ENCODE measurements at places on chromosomes 13 and 19. TPM values are rescaled to one million over a fixed set of nuclear protein-coding genes. Genes with fewer than 3 reads are reported as not detected.

The MTUS2 gene
- total RNA-seq: 12.1 TPM

The FGF14 gene
- 4.6 TPM for total RNA-seq

The GNG7 gene
- total RNA-seq: 6.0 TPM

The POGLUT2 gene
- total RNA-seq: 9.2 TPM

DNA sequence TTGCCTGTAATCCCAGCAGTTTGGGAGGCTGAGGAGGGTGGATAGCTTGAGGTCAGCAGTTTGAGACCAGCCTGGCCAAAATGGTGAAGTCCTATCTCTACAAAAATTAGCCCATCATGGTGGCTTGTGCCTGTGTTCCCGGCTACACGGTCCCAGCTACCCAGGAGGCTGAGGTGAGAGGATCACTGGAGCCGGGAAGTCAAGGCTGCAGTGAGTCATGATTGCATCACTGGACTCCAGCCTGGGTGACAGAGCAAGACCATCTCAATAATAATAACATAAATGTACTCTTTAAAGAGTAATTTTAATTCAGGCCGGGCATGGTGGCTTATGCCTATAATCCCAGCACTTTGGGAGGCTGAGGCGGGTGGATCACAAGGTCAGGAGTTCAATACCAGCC lies 38.7 kb downstream of the SKA3 start:
- no peak for DNase-seq

GRCh38 chr19:3289971-3290569 lies 65.6 kb downstream of the CELF5 start:
- DNase-seq: no peak

DNA sequence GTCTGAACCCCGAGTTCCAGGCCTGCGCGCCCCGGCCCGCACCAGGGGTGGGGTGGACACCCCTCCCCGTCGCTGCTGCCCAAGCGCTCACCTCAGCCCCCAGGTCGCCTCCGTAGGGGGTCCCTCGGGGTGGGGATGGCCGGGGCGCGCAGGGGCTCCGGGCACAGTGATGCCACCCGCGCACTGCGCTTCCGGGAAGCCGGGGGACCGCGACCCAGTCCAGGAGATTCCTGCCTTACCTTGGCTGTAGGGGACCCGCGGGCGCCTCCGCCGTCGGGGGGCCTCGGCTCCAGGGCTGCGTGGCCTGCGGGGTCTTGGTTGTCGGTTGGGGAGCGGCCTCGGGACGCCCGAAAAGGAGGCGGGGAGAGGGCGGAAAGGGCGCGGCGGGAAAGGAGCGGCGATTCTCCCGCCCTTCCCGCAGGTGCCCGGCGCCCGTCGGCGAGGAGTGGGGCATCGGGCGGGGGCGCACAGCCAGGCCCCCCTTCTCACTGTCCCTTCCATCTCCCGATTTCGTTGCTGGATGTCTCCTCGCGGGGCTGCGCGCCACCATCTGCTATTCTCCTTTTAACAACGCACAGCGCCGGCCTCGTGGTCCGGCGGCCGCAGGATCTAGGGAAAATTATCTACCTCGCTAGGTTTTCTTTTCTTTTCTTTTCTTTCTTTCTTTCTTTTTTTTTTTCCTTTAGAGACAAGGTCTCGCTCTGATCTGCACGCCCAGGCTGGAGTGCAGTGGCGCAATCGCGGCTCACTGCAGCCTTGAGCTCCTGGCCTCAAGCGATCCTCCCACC lies at the start of gene KEAP1:
TSS of gene KEAP1 (minus strand) at position 355 of the 788 bp plus-strand sequence. CDS start 3,323 bp downstream, outside the sequence.
- DNase-seq: peak; percentile 66

DNA sequence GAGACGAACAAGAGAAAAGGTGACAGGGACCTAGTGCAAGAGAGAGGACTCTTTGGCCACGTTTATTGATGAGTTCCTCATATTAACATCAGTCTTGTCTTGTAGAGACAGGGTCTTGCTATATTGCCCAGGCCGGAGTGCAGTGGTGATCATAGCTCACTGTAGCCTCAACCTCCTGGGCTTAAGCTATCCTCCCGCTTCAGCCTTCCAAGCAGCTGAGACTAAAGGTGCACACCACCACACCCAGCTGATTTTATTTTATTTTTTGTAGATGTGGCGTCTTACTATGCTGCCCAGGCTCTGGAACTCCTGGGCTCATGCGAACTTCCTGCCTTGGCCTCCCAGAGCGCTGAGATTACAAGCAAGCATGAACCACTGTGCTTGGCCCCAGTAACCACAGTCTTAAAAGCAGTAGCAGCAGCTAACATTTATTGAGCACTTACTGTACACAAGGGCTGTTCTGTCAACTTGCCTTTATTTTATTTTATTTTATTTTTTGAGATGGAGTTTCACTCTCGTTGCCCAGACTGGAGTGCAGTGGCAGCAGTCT lies 1.1 kb upstream of the SH2D3A start:
- no peak for DNase-seq

- DNase-seq: no peak
These were observed 431.6 kb downstream of the RFC3 start for GRCh38 chr13:34249546-34250039.

DNA sequence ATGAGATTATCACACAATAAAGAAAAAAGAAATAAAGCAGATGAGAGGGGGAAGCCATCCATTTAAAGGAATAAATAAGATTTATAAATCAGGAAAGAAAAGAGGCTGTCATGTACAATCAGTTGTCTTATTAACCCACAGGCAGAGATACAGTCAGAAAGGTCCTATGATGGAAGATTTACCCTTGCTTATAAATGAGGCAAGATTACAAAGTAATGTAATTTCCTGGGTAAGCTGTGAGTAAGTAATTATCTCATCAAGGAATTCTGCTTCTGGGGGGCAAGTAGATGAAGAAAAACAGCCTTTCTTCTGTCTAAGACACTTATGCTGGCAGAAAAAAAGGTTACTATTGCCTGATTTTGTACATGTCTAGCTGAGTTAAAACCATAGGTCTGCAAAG lies 146.4 kb downstream of the FGF14 start:
- DNase-seq: no peak

DNA sequence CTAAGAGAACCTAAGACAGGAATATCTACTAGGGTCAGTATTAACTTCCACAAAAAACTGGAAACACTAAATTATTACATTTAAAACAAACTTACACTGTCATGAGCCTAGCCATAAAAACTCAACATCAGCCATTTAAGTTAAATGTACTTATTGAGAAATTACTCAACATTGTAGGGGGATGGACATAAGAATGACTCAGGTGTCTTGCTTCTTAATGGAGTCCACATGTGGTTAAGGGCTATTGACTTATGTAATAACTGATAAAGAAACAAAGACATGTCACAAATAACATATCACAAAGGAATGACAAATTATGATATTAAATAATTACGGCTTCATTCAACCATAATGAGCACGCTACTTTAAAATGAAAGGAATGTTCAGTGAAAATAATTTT lies 36.2 kb downstream of the CLDN10 start:
- no peak for DNase-seq

DNA sequence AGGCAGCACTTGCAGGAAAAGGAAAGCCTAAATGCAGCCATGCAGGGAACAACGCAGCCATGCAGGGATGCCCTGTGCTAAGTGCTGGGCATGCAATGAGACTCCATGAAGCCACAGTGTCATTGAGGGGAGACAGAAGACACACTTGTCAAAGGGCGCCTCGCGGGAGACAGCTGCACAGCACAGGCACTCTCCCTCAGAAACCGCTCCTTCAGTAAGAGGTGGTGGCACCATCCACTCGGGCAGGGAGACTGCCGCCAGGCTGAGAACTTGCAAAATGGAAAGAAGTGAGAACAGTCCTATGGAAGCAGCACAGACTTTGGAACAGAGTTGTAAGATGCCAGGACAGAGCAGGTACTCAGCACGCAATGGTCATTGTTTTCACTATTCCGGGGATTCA lies 51.1 kb downstream of the GGACT start:
- no peak for DNase-seq

Measured in aorta (tissue), 5 donors.